ENCODE measurements at places on chromosomes 7 and 10.

- DNase-seq, result no peak
Measured at GRCh38 chr10:11320809-11321520, 290.5 kb downstream of the USP6NL start.

GRCh38 chr10:26290236-26290635, 73.7 kb downstream of the GAD2 start:
- DNase-seq, result no peak

- peak; percentile 54 for DNase-seq
Measured at GRCh38 chr10:70169649-70170364, 507 bp downstream of the SAR1A start.

DNA sequence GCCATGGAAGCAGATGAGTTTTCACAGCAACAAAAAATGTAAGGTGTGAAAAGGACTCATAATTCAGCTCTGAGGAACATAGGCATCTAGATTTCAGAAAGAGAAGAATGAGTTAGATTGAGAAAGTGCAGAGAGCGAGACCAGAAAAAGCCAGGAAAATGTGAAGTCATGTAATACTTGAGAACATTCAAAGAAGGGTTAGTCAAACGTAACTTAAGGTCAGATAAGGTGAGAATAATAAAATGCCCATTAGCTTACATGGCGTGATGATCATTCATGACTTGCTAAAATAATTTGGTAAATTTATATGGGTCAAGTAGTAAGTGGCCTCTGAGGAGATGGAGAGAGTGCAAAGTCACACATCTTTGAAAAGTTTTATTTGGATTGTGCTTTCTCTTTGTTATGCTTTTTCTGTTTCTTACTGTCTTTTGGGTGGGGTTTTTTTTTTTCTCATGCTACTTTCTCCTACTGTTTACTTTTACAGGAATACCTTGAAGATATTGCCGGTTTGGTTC, 271.8 kb upstream of the NRG3 start:
- DNase-seq, result no peak

GRCh38 chr7:101411508-101411874, 48.8 kb downstream of the COL26A1 start:
- peak; percentile 13 for DNase-seq

DNA sequence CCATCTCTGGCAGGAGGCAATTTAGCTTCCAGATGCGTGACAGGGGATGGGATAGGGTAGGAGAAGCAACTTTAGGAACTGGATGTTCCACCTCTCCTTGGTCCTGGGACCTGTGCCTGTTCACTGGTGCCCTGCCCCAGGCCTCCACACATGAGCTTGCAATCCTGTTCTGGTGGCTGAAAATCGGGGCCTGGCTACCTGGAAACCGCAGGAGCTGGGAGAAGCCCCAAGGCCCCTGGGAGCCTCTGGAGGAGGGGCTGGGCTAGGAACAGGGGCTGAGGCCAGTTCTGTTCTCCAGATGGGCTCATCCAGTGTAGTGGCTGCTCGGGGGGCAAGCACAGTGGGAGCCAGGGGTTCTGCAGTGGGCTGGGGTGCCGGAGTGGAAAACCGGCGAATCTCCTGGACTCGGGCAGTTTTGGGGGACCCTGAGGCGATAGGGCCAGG, 5.3 kb upstream of the MYOZ1 start:
- no peak for DNase-seq

DNA sequence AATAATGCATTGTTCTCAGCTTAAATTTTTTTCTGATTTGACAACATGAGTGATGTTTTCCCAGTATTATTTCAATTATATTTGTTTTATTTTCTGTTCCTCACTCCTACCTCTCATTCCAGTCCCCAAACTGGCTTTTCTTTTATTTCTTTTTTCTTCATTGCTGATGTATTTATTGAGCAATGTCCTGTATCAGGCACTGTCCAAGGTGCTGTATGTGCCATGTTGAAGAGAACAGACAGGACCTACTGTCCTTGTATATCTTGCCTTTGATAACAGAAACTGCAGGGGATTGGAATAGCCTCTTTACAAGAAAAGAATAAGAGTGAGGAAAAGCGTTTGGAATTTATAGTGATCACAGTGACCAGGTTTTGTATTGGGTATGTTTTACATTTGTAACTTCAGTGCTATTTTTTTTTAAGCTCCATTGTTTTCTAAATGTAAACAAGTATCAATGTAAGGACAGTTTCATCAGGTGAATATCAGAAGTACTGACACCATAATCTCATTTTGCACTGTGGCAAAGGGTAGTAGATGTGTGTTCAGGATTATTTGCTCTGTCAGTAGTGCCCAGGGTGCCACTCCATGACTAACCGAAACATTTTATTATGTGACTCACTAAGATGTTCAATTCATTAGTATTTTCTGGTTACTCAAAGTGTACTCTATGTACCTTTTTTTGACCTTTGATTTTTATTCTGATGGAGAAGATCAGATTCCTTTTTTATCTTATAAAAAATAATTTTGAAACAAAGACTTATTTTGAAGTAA, 15.6 kb upstream of the CLDN12 start:
- peak; percentile 37 for DNase-seq

- no peak for DNase-seq
Measured at GRCh38 chr7:16774986-16775385, 21.4 kb downstream of the TSPAN13 start.

DNA sequence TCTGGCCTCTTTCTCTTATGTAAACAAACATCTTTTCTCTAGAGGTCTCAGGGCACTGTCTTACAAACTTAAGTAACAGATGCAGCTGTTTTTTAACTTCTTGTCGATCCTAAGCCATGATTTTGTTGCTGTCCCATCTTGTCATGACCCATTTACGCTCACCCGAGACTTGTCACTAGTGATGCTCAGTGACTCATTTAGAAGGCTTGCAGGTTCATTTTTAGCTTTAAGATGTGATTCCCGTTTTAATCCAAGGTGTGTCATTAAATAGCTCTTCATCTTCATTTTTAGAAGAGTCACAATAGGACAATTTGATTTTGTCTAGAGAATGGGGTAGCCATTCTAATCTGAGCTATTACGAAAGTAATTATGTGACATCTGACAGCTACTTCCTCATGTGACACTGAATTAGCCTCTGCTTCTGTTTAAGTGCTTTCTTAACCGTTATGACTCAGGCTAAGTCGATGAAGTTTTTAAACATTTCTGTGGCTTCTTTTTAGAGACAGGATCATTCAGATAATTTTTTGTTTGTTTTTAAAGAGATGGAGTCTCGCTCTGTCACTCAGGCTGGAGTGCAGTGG, 42.7 kb downstream of the SPDYE5 start:
- DNase-seq, result peak; percentile 77

DNA sequence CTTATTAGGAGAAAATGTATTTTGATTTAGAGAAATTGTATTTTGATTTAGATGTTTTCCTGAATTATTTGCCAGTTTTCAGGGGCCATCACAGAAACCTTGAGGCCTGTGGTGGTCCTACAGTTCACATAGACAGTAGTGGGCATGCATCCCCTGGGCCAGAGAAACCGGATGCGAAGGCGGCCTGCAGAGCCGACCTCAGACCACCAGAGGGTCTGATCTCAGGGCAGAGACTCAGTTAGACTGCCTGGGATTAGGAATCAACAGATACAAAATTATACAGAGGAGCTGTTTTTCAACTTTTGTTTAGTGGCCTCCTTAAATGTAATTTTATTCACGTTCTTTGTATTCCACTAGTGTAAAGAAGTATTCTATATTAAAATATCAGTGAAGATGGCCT, 158.4 kb downstream of the PAXIP1 start:
- DNase-seq, result no peak

DNA sequence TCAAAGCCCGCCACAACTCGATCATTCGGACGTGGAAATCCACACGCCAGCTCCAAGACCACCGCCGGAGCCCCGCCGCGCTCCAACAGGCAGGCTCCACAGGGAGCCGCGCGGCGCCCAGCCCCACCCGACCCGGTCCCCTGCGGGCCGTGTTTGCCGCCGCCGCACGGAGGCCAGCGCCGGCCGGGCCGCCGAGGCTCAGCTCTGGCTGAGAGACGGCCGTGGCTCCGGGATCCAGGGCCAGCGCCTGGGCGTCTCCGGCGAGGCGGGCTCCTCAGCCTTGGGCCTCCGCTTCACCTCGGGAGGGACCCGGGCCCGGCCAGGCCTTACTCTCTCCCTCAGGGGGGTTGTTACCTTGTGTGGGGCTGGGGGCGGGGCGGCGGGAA, 333 bp downstream of the SMNDC1 start:
- peak; percentile 75 for DNase-seq

Data from GM23248 (cell line).